ENCODE measurements at places on chromosomes 16 and 17. TPM values are rescaled to one million over a fixed set of nuclear protein-coding genes. Genes with fewer than 3 reads are reported as not detected.

GRCh38 chr17:80261159-80261894 is 675 bp downstream of the RNF213 start:
- DNase-seq = no peak

GRCh38 chr17:2796164-2797125 is at the start of gene RAP1GAP2:
Gene RAP1GAP2 (plus strand): TSS chr17:2796438. CDS start chr17:2796528, 90 bp downstream.
- DNase-seq = peak; percentile 46

GRCh38 chr17:7023576-7024401 is 939 bp downstream of the BCL6B start:
- DNase-seq = no peak

Gene HCRT
- total RNA-seq = not detected

GRCh38 chr16:49452578-49452977 is 79.0 kb downstream of the C16orf78 start:
- no peak for DNase-seq

GRCh38 chr16:30395992-30396585 is 869 bp downstream of the ZNF48 start:
- no peak for DNase-seq

Gene STAC2
- total RNA-seq = not detected

- no peak for DNase-seq
Measured at GRCh38 chr16:87709677-87710076, 56.1 kb downstream of the KLHDC4 start.

Gene SPEM1
- not detected for total RNA-seq

DNA sequence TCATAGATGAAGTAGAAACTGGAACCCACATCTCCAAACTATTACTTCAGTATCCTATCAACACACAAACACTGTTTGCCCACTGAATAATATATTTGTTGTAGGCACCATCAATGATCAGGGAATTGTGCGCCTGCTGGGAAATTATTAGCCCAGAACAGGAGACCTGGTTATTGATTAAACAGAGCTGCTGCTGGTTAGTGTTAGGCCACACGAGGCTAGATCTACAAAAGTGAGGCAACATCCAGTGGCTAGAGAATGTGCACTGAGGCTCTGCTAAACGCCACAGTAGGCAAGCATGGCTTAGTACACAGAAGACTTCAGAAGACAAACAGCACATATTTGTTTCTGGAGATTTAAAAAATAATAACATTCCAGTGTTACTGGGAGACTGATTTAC is 11.0 kb downstream of the ABHD15 start:
- DNase-seq = no peak

Gene LLGL2
- total RNA-seq = 76.4 TPM

All from esophagus squamous epithelium (tissue), 5 donors.